ENCODE measurements at places on chromosomes 3 and 15.

DNA sequence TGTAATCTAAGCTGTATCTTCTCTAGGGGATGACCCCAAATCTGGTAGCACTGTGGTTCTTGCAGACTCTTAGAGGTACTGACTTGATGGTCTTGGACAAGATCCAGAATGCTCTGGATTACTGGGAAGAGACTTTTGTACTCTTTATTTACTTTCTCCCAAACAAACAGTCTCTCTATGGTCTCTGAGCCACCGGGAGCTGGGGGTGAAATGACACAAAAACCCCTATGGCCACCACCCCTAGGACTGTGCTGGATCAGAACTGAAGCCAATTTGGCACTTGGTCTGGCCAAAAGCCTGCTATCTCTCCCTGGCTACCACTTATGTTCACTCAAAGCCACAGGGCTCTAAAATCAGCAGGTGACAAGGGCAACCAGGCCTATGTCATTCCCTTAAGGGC lies 50.2 kb upstream of the SI start:
- no peak for DNase-seq

- peak; percentile 91 for DNase-seq
Observed at GRCh38 chr3:52121464-52121805, 32.8 kb downstream of the POC1A start.

- DNase-seq = no peak
Observed at GRCh38 chr3:124969190-124969589, 34.6 kb upstream of the MUC13 start.

GRCh38 chr15:93071469-93071936 lies 17.5 kb downstream of the RGMA start:
- DNase-seq = no peak

- no peak for DNase-seq
Observed at GRCh38 chr15:58330741-58331559, 100.8 kb upstream of the LIPC start.

DNA sequence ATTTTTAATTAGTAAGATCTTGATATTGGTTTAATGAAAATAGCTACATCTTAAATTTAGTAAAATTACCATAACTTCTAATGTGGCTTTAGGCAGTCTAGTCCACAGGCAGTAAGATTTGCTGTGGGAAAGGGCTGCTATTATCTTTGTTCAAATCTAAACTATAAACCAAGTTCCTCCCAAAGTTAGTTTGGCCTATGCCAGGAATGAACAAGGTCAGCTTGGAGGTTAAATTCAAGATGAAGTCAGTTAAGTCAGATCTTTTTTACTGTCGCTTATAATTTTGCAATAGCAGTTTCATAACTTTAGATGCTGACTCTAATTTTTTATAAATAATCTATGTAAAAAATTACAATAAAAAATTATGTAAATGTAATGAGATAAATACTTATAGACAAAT lies 1016.9 kb upstream of the ALCAM start:
- DNase-seq = no peak

DNA sequence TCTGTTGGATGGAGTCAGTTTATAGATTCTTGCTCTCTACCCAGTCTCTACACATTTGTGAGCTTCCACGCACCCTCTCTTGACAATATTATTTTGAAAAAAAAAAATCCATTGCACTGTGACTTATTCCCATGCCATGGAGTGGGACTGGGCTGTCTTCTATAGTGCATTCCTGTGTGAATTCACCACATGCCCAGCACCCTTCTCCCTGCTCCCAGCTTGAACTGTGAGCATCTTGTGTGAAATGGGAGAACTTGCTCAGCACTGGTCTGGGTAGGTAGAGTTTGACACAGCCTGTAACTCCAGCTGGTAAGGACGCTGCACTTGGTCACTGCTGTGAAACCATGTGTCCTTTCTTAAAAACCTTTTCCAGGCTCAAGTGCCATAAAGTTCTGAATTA lies 91.9 kb downstream of the ARNT2 start:
- no peak for DNase-seq

DNA sequence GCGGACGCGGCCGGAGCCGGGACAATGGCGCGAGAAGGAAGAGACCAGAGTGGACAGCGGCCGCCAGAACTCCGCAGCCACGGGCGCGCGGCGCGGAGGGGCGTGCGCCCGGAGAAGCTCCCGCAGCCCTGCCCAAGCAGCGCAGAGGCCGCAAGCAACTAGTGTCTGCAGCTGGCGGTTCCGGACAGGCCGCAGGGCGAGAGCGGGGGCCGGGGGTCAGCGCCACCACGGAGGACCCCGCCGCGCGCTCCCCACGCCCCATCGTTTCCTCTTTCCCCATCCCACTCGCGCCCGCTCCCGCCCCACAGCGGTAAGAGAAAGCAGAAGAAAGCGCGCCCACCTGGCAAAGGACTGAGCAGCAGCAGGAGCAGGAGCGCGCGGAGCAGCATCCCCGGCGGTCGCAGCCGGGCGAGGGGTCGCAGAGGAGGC lies 440 bp downstream of the PRTG start:
- peak; percentile 69 for DNase-seq

DNA sequence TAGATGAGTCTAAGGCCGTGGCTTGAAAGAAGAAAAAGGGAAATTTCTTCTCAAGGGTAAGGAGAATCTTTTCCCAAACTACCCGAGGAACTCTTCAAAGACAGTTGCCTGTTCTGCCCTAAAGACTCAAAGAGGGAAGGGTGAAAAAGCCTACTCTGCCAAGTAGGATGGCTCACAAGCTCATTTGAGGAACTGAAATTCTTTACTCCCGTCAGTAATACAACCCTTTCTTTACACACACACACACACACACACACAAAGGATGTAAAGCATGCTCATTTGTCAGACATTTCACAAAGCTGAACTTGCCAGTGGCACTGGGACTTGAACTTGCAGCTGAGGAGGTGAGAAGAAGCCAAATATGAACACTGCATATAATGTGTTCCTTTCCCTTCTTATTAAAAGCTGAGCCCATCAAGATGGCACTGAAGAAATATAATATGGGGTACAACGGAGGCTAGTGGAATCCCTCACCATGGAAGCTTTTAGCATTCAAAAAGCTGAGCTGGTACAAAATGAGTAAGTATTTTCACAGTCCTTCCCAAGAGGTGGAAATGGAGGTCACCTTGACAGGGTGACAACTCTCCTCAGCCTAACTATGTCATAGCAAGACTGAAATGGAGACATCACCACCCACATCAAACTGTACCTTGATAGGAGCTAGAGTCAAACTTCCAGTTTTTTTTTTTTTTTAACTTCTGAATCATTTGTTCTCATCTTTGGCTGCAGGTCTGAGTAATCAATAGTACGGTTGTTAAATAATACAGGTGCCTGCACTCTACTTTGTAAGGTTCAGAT lies 57.6 kb downstream of the TAFA4 start:
- no peak for DNase-seq

DNA sequence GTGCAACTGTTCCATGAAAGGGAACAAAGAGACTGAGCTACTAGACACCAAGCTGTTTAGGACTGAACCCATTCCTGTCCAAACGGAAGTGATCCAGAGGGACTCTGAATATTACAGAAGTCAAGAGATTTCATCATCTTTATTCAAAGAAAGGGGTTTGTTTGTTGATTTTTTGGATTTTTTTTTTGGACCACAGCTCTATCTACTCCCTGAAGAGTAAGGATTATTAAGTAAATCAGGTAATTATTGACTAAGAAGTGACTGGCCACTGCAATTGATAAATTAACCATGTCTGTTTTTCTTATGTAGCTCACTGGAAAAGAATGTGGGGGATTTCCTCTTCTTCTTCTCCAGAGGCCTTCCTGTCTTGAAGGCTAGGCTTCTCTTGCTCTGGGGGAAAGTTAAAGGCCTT lies 146.6 kb upstream of the TPM1 start:
- DNase-seq = no peak

DNA sequence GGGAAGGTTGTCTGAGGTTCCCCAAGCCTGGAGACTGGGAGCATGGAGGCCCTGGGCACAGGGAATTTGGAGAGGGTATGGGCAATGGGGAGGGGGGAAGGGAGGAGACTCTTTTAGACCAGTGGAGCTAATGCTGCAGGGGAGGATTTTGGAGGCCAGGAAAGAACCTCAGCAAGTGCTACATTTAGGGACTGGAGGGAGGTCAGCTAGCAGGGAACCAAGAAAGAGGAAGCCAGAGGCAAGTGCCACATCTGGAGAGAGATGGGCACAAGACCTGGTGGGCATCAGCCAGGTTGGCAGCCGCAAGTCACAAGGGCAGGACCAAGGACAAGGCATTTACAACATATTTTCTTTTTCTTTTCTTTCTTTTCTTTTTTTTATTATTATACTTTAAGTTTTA lies 20.7 kb downstream of the PLEKHO2 start:
- no peak for DNase-seq

GRCh38 chr3:184568560-184568923 lies 7.0 kb downstream of the EPHB3 start:
- no peak for DNase-seq

- peak; percentile 24 for DNase-seq
Observed at GRCh38 chr3:30779686-30780287, 114.7 kb downstream of the GADL1 start.

DNA sequence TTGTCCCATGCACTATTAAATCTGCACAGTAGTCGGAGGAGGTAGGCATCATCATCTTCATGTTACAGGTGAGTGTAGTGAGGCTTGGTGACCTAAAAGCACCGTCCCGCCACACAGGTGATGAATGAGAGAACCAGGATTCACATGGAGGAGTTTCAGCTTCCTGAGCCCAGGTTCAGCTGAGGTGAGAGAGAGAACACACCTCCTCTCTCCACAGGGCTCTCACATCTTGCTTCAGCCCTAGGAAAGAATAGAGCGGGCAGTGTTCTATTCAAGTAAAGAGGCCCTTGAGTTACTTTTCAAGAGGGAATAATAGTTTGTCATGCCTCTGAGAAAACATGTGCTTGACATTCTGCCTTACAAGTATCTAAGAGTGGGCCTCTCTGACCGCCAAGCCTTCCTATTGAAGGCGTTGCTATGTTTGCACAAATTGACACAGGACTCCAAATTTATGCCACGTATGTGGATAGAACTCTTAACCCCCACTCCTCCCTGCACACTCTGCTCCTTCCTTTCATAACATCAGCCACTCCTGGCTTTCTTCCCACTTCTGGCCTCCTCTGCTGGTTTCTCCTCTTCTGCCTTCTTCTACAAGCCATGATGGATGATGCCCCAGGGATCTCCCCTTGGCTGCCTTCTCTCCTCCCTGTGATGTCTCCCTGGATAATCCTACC lies 138.3 kb upstream of the ABHD17C start:
- DNase-seq = no peak

Measured in KBM-7 (cell line).